ENCODE measurements at places on chromosomes 12 and 14. TPM values are rescaled to one million over a fixed set of nuclear protein-coding genes. Genes with fewer than 3 reads are reported as not detected.

- peaks cover 22% of the 10 kb centered on the region for H3K36me3 ChIP-seq
- H3K4me3 ChIP-seq: peak overlapping the region; percentile 91
- peak overlapping the region; percentile 67 for H3K27ac ChIP-seq
- H3K4me1 ChIP-seq: peaks cover 37% of the 10 kb centered on the region
- no peaks in the 10 kb centered on the region for H3K27me3 ChIP-seq
These were observed 1.2 kb downstream of the GNPNAT1 start for GRCh38 chr14:52790011-52790755.

GRCh38 chr12:100215209-100215608 is 14.6 kb downstream of the ACTR6 start:
- H3K27ac ChIP-seq: no peak overlapping the region
- no peaks in the 10 kb centered on the region for H3K27me3 ChIP-seq
- no peak overlapping the region for H3K4me3 ChIP-seq
- no peaks in the 10 kb centered on the region for H3K4me1 ChIP-seq

DNA sequence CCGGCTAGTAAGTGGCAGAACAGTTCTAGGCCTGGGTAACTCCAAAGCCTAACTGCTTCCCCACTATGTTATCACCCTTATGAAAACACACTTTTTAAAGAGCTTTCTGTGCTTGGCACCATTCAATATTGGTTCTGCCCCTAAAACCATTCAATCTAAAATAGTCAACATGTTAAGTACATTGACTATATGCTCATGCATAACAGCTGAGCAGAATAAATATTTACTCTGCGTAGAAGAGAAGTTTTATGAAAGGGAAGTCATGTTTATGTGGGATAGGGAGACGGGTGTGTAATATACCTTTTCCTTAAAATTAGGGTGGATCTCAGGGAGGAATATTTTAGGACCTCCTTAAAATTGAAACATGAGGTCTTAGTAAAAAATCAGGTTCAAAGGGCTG is 80.5 kb downstream of the SAMD4A start:
- H3K27ac ChIP-seq: no peak overlapping the region
- no peak overlapping the region for H3K4me3 ChIP-seq
- peaks cover 18% of the 10 kb centered on the region for H3K27me3 ChIP-seq
- H3K4me1 ChIP-seq: peaks cover 23% of the 10 kb centered on the region
- DNase-seq: no peak

DNA sequence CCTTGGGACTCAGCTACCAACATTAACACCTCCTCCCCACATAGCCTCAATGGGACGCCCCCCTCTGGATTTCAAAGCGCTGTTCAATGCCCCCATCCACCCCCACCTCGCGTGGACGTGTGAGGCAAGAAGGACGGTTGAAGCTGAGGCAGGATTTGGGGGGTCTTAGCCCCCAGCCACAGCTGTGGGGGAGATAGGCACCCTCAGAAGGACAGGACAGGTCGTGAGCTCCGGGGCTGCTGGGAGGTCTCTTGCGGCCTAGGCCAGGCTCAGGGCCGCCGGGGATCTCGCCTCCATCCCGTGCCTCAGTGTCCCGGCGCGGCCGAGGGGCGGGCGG is 8.3 kb upstream of the SP7 start:
- peak overlapping the region; percentile 19 for H3K27ac ChIP-seq
- peaks cover 19% of the 10 kb centered on the region for H3K4me1 ChIP-seq
- H3K27me3 ChIP-seq: peaks cover 7% of the 10 kb centered on the region
- no peaks in the 10 kb centered on the region for H3K36me3 ChIP-seq

DNA sequence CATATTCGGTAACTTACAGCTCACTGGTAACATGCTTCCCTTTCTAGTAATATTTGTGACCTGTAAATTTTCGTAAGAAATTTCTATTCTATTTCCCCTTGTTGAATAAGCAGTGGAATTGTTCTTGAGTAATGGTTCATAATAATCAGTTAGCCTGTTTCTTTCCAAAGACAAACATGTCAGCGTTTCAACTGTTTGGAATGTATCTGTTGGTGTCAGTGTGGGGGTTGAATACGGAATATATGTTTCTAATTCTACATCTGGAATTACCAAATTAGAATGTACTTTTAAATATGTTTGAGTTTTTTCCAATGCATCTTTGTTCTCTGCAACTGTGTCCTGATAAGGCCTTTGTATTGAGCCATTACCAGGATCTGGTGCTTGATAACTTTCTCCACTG is 2.0 kb downstream of the BBS10 start:
- peaks cover 22% of the 10 kb centered on the region for H3K4me1 ChIP-seq
- H3K27me3 ChIP-seq: no peaks in the 10 kb centered on the region
- DNase-seq: no peak
- H3K27ac ChIP-seq: no peak overlapping the region

GRCh38 chr14:56145181-56145769 is 27.1 kb downstream of the PELI2 start:
- no peak overlapping the region for H3K27ac ChIP-seq
- no peak for DNase-seq
- H3K4me3 ChIP-seq: no peak overlapping the region
- no peaks in the 10 kb centered on the region for H3K36me3 ChIP-seq

- DNase-seq: no peak
- H3K4me3 ChIP-seq: no peak overlapping the region
- H3K27me3 ChIP-seq: no peaks in the 10 kb centered on the region
These were observed 35.3 kb downstream of the MSRB3 start for GRCh38 chr12:65313719-65314317.

DNA sequence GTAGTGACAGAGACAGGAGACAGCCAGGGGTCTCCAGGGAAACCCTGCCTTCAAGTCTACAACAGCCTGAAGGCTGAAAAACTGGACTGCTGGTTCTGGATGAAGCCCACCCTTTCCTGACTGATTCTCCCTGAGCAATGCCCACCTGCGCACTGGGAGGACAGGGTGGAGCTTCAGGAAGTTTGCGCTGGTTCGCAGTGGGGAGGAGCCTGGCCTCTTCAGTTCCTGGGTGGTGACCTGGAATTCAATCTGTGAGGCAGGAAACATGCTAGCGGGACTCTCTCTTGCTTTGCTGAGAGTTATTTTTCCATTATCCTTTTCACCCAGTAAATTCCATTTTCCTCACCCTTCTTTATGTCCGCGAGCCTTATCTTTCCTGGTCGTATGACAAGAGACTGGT is 600.8 kb downstream of the TRHDE start:
- no peak overlapping the region for H3K4me3 ChIP-seq
- H3K36me3 ChIP-seq: no peaks in the 10 kb centered on the region
- DNase-seq: no peak
- no peak overlapping the region for H3K27ac ChIP-seq
- H3K27me3 ChIP-seq: no peaks in the 10 kb centered on the region

GRCh38 chr12:47387994-47388393 is 308.2 kb upstream of the AMIGO2 start:
- peak overlapping the region; percentile 100 for H3K27ac ChIP-seq
- H3K36me3 ChIP-seq: peaks cover 34% of the 10 kb centered on the region
- no peaks in the 10 kb centered on the region for H3K27me3 ChIP-seq
- H3K4me3 ChIP-seq: no peak overlapping the region
- H3K4me1 ChIP-seq: peaks cover 80% of the 10 kb centered on the region

The CD163L1 gene
- total RNA-seq: not detected

DNA sequence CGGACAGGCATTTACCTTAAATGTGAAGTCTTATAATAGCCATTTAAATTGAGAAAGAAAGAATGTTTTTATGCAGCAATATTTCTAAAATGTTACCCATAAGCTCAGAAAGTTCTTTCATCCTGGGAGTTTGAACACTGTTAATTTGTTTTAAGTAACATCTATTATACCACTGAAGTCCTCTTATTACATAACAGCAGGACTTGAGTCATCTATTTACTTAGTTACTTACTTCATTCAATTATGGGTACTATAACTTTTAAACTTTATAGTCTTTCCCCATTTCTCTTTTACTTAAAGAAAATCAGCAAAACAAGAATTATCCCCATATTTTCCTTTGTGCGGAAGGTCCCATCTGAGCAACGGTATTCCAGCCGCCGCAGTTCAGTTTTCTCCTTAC is 473.1 kb downstream of the ETNK1 start:
- H3K27ac ChIP-seq: no peak overlapping the region
- no peaks in the 10 kb centered on the region for H3K36me3 ChIP-seq
- H3K27me3 ChIP-seq: no peaks in the 10 kb centered on the region

The ARHGAP9 gene
- 128 TPM for total RNA-seq

DNA sequence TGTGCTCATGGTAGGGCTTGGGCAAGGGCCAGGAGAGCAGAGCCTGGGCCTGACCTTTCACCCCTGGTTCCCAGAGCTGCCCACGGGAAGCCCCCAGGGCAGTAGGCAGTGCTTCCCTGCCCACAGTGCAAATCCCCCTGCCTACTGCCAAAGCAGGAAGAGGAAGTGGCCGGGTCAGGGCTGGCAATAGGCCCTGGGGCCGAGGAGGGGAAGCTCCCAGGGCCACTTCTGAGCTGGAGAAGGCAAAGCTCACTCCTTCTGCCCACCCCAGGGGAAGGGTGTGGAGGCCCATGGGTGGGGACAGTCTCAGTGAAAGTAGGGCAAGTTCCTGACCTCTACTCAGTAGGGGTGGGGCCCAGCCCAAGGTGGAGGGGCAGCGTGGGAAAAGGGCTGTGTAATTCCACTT is 5.4 kb upstream of the NR4A1 start:
- no peak overlapping the region for H3K4me3 ChIP-seq
- H3K27me3 ChIP-seq: no peaks in the 10 kb centered on the region
- H3K4me1 ChIP-seq: peaks cover 47% of the 10 kb centered on the region
- DNase-seq: no peak

- H3K4me3 ChIP-seq: no peak overlapping the region
- H3K4me1 ChIP-seq: no peaks in the 10 kb centered on the region
- no peak for DNase-seq
- no peaks in the 10 kb centered on the region for H3K36me3 ChIP-seq
- no peak overlapping the region for H3K27ac ChIP-seq
- H3K27me3 ChIP-seq: no peaks in the 10 kb centered on the region
These were observed 251.1 kb downstream of the NAV3 start for GRCh38 chr12:78081590-78082314.

GRCh38 chr12:95321516-95322246 is 104.1 kb downstream of the VEZT start:
- H3K27ac ChIP-seq: no peak overlapping the region
- H3K4me1 ChIP-seq: no peaks in the 10 kb centered on the region
- H3K36me3 ChIP-seq: no peaks in the 10 kb centered on the region
- no peak for DNase-seq
- no peak overlapping the region for H3K4me3 ChIP-seq
- peaks cover 2% of the 10 kb centered on the region for H3K27me3 ChIP-seq

DNA sequence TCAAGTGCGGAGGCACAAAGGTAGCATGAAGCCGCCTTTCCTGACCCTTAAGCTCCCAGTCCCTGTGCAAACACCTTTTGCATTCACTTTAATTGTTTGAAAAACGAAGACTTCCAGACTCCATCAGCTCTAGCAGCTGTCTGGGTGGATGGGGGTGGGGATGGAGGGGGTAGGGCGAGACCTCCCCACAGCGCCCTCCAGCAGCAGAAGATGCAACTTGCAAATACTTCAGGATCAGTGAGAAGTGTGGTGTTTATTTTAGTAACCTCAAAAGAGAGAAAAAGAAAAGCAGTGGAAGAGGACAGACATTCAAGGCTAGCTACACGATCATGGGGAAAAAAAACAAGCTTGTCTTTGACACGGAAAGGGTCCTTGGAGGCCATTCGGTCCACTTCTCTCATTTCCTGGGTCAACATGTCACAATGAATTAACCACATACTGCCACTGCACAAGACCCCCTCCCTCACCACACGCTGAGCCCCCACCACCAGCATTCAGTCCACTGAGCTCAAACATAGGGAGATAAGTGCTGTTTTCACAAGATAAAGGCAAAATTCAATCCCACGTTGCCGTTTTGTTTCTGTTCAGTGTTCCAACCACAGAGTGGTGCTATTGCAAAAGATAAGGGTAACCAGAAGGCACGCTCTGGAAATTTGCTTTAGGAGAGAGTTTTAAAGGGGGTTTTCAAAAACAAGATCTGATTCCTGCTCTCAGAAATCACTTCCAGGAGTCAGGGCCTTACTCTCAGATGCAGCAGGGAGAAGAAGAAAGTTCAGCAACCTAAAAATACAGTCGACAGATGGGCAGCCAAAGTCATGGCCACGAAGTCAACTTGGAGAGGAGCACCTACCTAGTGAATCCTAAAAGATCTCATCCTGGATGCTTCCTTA is 3.3 kb upstream of the NTF3 start:
- no peak overlapping the region for H3K27ac ChIP-seq
- no peak for DNase-seq
- peaks cover 53% of the 10 kb centered on the region for H3K27me3 ChIP-seq
- H3K36me3 ChIP-seq: no peaks in the 10 kb centered on the region
- no peak overlapping the region for H3K4me3 ChIP-seq

The RDH12 gene
- not detected for total RNA-seq

The NFKBIA gene
- total RNA-seq: 227 TPM

All from activated CD8-positive, alpha-beta T cell treated with anti-CD3 and anti-CD28 coated beads for 36 hours (primary cell).